ENCODE measurements at places on chromosomes 7 and 10.
A peak's percentile ranks its signal among the peaks of the same experiment; 100 is the strongest.

- DNase-seq = no peak
Observed at GRCh38 chr10:44263771-44264170, 121.1 kb downstream of the CXCL12 start.

- DNase-seq = no peak
Observed at GRCh38 chr10:99435986-99436638, 5.7 kb upstream of the GOT1 start.

- no peak for DNase-seq
Observed at GRCh38 chr10:23543691-23544380, 105.0 kb downstream of the OTUD1 start.

DNA sequence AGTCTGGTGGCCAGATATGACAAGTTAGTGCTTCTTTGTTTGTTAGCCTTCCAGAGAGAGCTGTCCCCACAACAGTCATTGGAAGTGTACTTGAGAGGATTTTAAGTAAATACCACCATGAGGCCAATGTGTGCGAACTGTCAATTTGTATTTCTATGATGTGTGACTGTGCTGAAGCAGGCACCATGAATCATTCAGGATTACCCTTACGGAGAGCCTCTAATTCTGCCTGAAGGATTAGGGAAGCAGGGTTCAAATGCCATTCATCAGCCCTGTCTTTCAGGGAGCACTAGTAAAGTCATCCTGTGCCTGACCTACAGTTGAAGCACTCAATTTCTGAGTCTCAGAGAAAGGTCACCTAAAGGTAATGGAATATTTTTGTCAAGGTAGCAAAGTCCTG is 109.3 kb downstream of the GATA3 start:
- DNase-seq = no peak

- no peak for DNase-seq
Observed at GRCh38 chr7:38409531-38409930, 136.1 kb upstream of the TARP start.

GRCh38 chr10:105063796-105064195 is 422.7 kb downstream of the SORCS3 start:
- no peak for DNase-seq

DNA sequence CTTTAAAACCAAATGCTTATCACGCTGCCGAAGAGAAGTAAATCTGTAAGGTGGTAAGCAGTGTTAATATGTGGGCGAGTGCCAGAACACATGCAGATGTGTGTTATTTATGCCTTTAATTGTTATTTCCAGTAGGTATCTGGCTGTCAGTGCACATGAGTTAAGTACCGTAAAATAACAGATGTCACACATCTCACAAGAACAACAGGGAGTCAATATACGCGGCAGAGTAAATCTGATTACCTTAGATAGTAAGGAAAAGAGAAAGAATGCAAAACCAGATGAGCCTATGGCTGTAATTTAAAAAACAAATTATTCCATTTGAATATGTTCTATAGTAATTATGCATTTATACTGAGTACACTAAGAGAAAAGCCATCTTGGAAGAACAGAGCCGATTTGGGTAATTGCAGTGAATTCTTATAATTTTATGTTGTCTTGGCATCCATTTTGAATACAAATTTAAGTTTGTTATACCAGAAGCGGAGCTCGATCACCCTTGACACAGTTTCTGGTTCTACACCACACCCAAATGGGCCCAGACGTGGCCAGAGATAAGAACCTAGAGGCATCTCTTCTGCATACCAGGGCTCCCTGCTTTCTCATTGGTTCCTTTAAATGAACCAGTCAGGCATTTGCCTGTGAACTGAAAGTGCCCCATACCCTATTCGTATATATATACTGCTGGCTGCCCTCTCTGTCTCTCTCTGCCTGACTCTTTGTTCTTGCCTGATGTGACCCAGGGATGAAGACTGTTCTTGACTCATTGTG is 34.8 kb downstream of the DNAJB9 start:
- DNase-seq = no peak

GRCh38 chr10:91597197-91597881 is 35.5 kb downstream of the PPP1R3C start:
- no peak for DNase-seq

GRCh38 chr7:140084972-140085371 is 22.2 kb upstream of the PARP12 start:
- no peak for DNase-seq

DNA sequence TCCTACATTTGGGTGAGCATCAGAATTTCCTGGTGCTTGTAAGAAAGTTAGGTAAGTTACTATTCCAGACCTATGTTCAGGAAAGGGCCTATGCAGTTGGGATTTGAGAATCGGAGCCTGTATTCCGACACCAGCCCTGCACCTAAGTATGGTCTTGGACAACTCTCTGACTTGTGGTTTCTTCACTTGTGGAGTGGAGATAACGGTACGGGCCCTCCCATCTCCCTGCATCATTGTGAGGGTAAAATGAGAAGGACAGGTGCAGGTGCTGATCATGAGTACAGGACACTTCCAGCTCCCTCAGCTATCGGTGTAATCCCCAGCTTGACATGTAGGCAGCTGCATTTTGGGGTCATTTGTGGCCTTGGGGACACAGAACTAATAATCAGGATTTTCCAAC is 138.3 kb upstream of the NAMPT start:
- DNase-seq = no peak

GRCh38 chr10:114649217-114649903 is 8.7 kb downstream of the ABLIM1 start:
- no peak for DNase-seq

- no peak for DNase-seq
Observed at GRCh38 chr10:52664629-52665028, 108.0 kb downstream of the MBL2 start.

DNA sequence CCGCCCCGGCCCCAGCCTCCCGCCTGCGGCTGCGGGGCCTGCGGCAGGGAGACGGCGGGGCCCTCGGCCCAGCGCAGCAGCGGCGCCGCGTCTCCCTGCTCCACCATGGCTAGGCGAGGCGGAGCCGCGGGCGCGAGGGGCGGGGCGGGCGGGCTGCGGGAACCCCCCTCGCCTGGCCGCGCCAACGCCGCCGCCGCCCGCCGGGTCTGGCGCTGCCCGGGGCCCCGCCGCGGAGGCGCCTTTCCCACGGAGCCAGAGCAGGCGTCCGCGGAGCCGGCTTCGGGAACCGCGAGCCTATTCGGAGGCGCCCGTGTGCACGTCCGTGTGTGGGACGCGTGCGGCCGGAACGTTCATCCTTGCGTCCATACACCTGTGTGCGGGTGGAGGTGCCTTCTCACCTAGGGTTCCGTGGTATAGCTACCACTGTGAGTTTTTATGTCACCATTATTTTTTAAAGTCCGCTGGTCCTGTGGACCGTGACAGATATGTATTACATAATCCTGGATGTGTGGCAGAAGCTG is at the start of gene DENND11:
Gene DENND11, minus strand, starts transcription at position 120 of the 521 bp plus-strand sequence. Its CDS starts 13 bp downstream, at position 107.
- DNase-seq = peak; percentile 20

DNA sequence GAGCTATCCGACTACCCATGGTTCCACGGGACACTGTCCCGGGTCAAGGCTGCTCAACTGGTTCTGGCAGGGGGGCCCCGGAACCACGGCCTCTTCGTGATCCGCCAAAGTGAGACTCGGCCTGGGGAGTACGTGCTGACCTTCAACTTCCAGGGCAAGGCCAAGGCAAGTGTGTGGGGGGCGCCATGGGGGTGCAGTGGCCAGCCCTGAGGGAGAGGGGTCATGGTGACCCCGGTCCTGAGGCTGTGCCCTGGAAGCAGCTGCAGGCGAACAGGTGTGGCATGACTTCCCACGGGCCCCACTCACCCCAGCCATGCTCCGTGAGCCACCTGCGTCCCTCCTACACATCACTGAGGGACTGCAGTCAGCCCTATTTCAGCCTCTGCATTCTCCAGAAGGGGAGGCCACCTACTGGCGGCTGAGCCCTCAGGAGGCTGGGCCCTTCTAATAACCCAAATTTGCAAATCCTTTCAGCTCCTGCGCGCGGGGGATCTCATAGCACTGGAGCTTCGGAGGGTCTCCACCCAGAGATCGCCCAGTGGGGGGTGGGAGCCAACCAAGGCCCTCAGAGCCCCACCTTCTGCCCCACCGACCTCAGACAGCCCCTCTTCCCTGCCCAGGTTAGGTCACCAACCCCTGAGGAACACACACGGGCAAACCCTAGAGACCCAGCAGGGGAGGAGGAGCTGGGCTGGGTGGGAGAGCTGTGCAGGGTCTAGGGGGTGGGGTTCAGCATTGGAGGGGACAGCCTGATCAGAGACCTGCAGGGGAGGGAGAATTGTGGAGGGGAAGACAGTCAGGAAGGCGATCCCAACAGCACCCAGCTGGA is 30.8 kb downstream of the SH2B2 start:
- DNase-seq = no peak

DNA sequence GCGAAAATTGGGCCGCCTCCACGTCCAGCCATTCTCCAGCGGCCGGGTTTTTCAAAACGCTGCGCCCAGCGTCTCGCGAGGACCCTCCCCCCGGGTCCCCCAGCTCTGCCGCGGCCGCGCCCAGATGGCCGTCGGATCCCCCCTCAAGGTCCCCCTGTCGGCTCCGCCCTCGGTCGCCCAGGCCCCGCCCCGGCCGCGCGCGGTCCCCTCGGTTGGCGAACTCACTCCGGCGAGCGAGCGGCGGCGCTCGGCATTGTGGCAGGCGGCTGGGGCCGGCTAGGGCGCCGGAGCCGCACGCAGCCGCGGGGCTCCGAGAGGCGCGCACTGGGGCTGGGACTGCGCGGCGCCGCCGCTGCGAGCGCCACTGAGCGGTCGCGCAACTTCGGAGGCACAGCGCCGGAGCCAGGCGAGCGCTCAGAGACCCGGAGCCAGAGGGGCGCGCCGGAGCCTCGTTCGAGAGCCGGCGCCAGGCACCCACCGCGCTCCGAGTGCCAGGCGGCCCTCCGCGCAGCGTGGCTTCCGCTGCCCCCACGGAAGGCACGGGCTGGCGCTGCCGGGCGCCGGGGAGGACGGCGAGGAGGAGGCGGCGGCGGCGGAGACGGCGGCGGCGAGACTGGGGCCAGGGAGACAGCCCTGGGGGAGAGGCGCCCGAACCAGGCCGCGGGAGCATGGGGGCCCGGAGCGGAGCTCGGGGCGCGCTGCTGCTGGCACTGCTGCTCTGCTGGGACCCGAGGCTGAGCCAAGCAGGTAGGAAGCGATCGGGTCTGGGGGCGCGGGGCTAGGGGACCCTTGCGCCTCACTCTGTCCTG is at the start of gene UNC5B:
Gene UNC5B, plus strand, starts transcription at position 253 of the 809 bp plus-strand sequence. Its CDS starts 416 bp downstream, at position 669.
- peak; percentile 41 for DNase-seq

- no peak for DNase-seq
Observed at GRCh38 chr10:104527013-104527412, 114.1 kb upstream of the SORCS3 start.

GRCh38 chr10:112949875-112950507 is at the start of gene TCF7L2:
TCF7L2 (plus strand) TSS chr10:112950247; CDS start chr10:112950757, 510 bp downstream.
- no peak for DNase-seq

DNA sequence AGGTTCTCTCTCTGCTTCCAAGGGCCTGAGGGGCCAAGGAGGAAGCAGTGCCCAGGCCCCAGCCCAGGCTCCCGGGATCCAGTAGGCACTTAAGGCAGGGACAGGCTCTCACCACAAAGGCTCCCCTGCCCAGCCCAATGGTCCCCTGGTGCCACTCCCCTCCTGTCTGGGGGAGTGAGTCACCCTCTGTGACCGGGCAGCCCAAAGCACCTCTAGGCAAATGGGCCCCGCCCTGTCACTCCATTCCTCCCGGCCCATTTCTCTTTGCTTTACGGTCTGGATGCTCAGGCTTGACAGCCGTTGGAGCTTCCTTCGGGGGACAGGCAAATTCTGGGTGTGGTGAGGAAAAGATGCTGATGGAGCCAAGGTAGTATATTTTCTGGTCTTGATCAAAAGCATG is at the start of gene CALHM3:
Gene CALHM3, minus strand, starts transcription at position 106 of the 400 bp plus-strand sequence. CDS start 208 bp downstream, outside the sequence.
- DNase-seq = no peak

DNA sequence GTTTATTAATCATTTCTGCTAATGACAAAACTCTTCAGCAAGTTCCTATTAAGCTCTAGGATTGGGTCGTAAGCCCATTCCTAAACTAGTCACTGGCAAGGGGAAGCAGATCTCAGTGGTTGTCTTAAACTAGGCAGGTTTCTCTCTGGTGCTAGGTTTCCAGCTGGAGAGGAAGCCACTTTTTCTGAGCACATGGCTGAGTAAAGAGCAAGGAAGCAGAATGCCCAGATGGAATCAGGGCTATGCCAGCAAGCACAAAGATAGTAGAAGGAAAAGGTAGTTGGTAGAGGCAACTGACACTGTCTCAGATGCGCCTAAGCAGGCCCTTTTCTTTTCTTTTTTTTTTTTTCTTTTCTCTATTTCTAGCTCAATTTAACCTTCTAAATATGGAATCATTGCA is 224.9 kb downstream of the EXOC4 start:
- DNase-seq = no peak

- DNase-seq = no peak
Observed at GRCh38 chr7:143417734-143418383, 9.2 kb upstream of the EPHA1 start.

DNA sequence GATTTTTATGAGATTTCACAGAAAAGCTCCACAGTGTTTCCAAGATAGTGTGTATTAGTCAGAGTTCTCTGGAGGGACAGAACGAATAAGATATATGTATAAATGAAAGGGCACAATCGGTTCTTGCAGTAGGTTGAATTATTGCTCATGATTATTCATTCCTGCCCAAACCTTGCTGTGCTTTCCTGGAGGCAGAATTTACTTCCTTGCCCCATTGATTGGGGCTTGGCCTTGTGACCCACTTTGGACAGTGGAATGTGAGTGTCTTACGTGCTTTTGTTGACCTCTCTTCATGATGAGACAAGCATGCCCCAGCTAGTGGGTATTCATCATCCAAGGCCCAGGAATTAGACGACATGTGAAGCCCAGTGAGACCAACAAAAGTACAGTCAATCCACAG is 53.0 kb upstream of the ABCB5 start:
- no peak for DNase-seq

- DNase-seq = no peak
Observed at GRCh38 chr10:52679117-52679516, 93.5 kb downstream of the MBL2 start.

- DNase-seq = no peak
Observed at GRCh38 chr7:123674399-123675180, 18.9 kb downstream of the LMOD2 start.

- no peak for DNase-seq
Observed at GRCh38 chr10:66045859-66046258, 880.0 kb upstream of the LRRTM3 start.

GRCh38 chr10:130455791-130456190 is 319.6 kb downstream of the GLRX3 start:
- no peak for DNase-seq

GRCh38 chr10:91555455-91555854 is 77.4 kb downstream of the PPP1R3C start:
- DNase-seq = no peak

DNA sequence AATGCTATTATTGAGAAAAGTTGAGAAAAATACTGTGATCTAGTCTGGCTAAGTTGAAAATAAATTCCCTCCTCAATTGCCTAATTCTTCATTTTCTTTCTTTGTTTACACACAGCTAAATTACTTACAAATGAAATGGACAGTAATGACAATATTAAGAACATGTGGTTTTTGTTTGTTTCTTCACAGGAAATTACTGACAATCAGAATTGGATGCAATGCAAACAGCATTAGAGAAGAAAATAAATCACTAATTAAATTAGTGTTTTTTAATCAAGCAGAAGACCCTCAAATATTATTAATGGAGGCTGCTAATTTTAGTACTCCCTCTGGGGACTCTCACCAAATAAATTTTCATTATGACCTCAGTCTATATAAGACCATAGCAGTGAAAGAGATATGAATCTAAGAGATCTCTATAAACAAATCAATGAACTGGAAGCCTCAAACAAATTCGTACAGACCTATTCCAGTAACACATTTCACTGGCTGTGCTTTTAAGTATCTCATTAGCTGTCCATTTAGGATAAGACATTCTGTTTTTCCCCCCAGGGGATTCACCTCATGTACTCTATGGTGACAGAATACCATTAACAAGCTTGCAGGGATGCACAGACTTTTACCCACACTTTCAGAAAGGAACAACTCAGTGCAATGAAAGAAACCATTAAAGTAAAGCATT is 202.0 kb upstream of the DGKB start:
- no peak for DNase-seq

GRCh38 chr7:149783386-149784250 is 10.2 kb upstream of the ZNF467 start:
- no peak for DNase-seq

All from stimulated activated CD8-positive, alpha-beta memory T cell treated with anti-CD3 and anti-CD28 coated beads, Interleukin-7, amount 100 ng/mL, for 24 hours (primary cell).